Stimulated activated CD4-positive, alpha-beta T cell treated with anti-CD3 and anti-CD28 coated beads, TNF-alpha, amount 100 ng/mL, for 24 hours (primary cell): ENCODE measurements at places on chromosomes 11 and 22.

DNA sequence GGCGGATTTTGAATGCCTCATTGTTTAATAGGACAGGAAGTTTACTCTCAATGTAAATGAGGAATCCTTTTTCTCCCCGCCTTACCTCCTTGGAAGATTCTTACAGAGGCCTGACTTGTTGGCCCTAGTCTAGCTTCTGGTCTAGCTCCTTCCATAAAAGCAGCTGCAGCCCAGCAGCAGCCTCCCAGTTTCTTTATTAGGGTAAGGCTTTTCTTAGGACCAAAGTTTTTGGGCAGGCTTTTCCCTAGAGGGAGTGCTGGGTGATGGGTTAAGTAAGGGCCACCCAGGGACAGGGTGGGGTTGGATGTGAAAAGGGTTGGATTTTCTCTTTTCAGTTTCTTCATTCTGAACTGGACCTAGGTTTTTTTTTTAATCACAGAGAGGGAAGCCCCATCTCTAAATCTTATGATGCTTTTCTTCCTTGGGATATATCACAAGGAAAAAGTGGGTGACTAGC is 49.7 kb downstream of the LIF start:
- no peak for DNase-seq

DNA sequence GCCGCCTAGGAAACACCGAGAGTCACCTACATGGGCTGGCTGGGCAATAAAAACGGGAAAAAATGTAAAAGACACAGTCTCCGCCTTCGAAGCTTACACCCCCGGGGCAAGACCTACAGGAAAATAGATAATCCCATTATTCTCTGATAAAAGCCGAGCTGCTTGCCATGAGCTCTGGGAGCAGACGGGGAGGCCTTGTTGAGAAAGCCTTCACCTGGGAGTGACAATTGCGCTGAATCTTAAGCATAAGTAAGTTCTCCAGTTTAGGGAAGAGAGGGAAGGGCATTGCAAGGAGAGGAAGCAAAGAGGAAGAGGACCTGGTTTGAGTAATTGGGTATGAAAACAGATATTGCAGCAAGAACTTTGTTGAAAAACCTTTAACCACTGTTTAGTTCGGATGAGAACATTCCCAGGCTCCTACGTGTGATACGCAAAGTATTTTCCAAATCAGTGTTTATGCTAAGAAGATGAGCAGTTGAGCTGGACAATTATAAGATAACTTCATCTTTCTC is 813 bp upstream of the BTBD10 start:
- no peak for DNase-seq

DNA sequence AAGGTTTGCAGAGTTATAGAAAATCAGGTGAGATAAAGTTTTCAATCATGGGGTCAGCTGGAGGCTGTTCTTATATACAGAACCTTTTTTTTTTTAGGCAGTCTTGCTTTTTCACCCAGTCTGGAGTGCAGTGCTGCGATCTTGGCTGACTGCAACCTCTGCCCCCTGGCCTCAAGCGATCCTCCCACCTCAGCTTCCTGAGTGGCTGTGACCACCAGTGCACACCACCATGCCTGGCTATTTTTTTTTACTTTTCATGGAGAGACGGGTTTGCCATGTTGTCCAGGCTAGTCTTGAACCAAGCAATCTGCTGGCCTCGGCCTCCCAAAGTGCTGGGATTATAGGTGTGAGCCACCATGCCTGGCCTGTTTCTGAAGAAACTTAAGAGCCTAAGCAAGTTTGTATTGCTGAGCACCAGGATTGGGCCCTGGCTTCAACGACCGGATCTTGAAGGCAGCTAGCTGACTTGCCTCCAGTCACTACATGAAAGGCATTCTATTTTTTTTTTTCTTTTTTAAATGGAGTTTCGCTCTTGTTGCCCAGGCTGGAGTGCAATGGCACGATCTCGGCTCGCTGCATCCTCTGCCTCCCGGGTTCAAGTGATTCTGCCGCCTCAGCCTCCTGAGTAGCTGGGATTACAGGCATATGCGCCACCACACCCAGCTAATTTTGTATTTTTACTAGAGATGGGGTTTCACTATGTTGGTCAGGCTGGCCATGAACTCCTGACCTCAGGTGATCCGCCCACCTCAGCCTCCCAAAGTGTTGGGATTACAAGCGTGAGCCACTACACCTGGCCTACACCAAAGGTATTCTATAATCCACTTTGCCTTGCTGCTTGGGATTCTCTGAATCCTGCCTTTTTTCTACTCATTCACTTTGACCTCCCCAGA is 7.6 kb downstream of the XBP1 start:
- no peak for DNase-seq

DNA sequence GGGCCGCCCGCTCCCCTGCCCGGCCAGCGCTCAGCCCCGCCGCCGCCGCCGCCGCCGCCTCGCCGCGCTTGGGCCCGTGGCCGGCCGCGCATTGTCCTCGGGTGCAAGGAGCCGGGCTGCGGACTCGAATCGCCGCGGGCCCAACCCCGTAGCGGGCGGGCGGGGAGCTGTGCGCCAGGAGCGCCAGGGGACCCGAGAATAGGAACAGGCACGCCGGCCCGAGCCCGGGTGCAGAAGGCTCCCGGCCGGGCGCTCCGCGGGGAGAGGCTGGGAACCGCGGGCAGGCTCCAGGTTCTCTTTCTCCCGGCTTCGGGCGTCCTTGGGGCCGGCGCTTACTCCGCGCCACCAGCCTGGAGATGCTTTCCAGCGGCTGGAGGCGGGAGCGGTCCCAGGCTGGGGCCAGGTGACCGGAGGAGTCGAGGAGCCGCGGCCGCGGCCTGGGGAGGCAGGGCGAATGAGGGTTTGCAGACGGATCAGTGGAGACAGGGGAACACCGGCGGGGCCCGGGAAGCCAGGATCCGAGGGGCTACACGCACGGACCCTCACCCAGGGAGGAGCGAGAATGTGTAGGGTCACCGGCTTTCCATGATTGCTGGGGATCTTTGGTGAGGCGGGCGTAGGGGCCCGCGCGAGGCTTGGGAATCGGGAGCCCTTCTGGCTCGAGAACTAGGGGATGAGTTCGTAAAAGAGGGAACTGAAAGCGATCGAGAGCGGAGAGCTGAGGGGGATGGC is 726 bp downstream of the PKNOX2 start:
- DNase-seq = no peak

DNA sequence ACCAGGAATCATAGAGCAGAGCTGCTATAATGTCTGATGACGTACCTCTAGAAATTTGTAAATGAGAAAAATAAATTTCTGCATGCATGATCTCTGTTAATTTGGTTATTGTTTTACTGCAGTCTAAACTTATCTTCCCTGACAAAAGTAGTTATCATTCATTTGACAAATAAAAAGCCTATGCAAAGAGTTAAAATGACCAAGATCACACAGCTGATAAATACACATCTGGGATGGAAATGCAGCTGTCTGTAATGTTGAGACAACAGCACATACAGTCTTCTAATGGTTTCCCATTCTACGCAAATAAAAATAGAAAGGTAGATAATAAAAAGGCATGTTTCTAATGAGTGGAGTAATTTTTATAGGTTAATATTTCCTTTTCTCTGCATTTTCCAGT is 225.1 kb upstream of the LUZP2 start:
- DNase-seq = no peak

- DNase-seq = no peak
Observed at GRCh38 chr11:86422371-86422770, 47.7 kb downstream of the CCDC81 start.
